ENCODE measurements at places on chromosomes 6 and 20. TPM values are rescaled to one million over a fixed set of nuclear protein-coding genes. Genes with fewer than 3 reads are reported as not detected.

DNA sequence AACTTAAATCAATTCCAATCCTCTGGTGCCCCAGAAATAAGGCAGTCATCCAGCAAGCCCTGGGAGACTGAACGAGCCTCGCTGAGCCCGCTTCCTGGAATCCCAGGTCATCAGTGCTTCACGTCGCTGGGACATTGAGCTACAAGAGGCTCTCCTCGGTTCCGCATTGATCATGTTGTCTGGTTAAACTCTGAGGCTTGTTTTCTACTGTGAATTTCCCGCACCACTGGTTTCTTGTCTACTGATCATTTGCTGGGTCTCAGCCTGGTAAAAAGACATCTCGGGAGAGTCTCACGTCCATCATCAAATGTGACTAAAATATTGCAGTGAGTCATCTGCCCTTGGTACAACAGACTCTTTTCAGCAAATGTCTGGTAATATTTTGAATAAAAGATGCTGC lies 569.2 kb downstream of the QKI start:
- no peak for DNase-seq

- DNase-seq: no peak
These were observed 664.8 kb upstream of the GJE1 start for GRCh38 chr6:141467881-141468280.

DNA sequence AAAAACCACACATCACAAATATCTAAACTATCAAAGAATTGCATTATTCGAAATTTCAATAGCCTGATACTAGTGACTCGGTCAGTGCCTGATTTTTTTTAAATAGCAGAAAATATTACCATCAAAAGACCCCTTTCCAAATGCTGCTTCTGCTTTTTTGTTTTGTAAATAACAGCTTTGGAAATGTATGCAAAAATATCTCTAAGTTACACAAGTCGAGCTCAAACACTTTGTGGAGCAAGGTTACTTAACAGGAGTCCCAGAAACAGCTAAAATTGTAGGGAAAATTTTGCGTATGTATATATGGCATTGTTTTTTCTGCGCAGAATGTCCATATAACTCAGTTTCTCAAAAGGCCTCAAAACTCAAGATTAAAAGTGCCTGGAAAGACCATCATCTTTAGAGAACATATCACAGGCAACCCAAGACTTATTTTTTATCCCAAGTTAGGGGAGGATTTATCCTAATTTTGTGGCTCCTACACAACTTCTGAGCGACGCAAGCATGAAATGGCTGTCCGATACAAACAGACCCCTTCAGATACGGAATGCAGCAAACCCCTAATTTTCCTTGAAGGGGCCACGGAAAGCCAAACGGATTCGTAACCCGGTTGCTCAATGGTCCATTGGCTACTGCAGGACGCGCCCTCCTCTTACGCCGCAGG lies 1.3 kb downstream of the CEP85L start:
- no peak for DNase-seq

KIF13A gene
- 0.54 TPM for total RNA-seq

DEFB129 gene
- total RNA-seq: not detected

TNF gene
- total RNA-seq: 18.5 TPM

PROKR2 gene
- not detected for total RNA-seq

Measured in activated naive CD8-positive, alpha-beta T cell treated with anti-CD3 and anti-CD28 coated beads, Interleukin-2, amount 10 ng/mL, durations not matched to agents 7 days and 5 days (primary cell).